ENCODE measurements at places on chromosomes 5 and 9.

GRCh38 chr9:34276772-34277171 lies 52.3 kb downstream of the KIF24 start:
- DNase-seq: no peak

GRCh38 chr9:131320031-131320685 lies 30.6 kb downstream of the PLPP7 start:
- no peak for DNase-seq

DNA sequence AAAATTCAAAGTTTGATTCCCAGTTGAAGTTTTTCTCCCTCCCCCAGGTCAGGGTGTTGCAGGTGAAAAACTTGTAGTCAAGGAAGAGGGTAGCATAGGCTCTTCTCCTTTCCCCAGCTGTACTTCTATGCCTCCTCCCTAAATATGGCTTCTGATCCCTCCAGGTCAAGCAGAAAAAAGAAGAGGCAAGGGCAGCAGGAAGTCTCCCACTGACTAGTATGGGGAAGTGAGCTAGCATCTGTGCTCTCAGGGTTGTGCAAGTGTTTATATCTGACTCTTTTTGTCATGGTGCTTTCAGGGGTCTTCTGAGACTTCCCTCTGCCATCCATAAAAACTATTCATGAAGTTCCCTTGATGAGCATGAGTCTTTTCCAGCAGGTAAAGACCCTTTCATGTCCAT lies 76.0 kb downstream of the ATPSCKMT start:
- no peak for DNase-seq

- DNase-seq: peak; percentile 89
These were observed 1467.1 kb downstream of the FOXD4L5 start for GRCh38 chr9:63817622-63818518.

DNA sequence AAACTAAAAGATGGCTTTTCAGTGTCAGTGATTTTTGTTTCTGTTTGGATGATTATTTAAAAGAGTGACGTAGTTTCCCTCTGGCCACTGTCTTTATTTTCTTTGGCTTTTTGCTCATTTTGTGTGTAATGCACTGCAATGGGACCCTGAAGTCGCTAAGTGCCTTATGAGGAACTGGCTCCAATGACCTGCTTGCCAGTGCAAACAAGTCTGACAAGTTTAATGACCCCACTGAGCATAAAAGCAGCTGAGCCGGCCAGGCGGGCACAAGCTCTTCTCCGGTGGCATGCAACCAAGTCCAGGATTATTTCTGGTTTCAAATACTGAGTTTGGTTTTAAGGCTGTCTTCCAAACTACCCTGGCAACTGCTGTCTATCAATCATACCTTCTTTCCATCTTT lies 15.6 kb upstream of the GNA14 start:
- no peak for DNase-seq

DNA sequence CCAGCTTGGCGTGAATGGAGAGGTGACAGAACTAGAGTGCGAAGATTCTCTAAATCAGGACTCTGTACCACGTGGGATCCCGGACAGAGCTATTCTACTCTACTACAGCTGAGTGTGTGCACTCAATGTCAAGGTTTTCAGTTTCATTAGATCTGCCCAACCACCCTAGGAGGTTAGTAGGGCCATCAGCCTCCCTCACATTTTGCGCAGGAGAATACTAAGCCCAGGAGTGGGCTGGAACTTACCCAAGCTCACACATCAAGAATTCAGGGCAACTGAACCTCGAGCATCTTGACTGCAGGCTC lies 68.3 kb upstream of the TBC1D2 start:
- no peak for DNase-seq

DNA sequence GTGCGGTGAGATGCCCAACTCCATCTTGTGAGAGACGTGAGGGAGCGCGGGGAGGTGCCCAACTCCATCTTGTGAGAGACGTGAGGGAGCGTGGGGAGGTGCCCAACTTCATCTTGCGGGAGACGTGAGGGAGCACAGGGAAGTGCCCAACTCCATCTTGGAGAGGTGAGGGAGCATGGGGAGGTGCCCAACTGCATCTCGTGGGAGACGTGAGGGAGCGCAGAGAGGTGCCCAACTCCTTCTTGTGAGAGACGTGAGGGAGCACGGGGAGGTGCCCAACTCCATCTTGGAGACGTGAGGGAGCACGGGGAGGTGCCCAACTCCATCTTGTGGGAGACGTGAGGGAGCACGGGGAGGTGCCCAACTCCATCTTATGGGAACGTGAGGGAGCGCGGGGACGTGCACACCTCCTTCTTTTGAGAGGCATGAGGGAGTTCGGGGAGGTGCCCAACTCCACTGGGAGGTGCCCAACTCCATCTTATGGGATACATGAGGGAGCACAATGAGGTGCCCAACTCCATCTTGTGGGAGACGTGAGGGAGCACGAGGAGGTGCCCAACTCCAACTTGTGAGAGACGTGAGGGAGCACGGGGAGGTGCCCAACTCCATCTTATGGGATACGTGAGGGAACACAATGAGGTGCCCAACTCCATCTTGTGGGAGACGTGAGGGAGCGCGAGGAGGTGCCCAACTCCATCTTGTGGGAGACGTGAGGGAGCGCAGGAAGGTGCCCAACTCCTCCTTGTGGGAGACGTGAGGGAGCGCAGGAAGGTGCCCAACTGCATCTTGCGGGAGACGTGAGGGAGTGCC lies 235.4 kb downstream of the CACNA1B start:
- no peak for DNase-seq

GRCh38 chr5:138661291-138661960 lies 86.2 kb upstream of the HSPA9 start:
- peak; percentile 36 for DNase-seq

GRCh38 chr5:37120270-37120669 lies 128.9 kb downstream of the CPLANE1 start:
- DNase-seq: no peak

DNA sequence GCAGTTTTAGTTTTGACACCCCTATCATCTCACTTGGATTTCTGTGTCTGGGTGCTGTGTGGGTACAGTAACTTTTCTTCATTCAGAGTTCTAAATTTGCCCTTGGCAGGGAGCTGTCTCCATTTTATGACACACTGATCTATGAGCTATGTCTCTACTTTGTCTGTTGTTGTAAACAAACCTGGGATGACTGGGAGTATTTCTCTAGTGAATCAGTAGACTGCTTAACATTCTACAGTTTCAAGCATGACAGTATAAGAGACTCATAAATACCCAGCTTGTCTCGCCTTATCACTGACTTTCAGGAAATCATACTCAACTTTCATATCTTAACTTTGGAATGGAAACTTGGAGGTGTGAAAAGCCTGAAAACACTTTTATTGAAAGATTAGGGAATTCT lies 212.1 kb upstream of the NUDT12 start:
- no peak for DNase-seq

GRCh38 chr9:17433526-17433925 lies 145.3 kb upstream of the SH3GL2 start:
- no peak for DNase-seq

All from B cell (primary cell).